ENCODE measurements at places on chromosomes 16 and 17.

GRCh38 chr16:13453938-13454553 is 465.9 kb upstream of the ERCC4 start:
- DNase-seq, result peak; percentile 35

DNA sequence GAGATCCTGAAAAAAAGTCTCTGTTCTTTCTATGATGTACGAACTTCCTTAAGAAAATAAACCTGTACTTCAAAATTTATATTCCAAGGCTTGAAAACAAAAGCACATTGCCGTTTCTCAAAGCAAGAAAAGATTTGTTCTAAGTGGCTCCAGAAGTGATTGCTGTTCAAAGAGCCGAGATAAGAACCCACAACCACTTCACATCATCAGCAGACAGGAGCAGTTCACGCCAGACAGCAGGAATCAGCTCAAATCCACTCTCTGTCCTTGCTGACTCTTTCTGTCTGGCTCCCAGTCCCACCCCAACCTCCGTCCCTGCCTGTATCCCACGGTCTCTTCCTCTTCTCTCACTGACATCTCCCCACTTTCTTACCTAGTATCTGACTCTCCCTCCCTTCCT is 85.0 kb upstream of the MYOCD start:
- no peak for DNase-seq

DNA sequence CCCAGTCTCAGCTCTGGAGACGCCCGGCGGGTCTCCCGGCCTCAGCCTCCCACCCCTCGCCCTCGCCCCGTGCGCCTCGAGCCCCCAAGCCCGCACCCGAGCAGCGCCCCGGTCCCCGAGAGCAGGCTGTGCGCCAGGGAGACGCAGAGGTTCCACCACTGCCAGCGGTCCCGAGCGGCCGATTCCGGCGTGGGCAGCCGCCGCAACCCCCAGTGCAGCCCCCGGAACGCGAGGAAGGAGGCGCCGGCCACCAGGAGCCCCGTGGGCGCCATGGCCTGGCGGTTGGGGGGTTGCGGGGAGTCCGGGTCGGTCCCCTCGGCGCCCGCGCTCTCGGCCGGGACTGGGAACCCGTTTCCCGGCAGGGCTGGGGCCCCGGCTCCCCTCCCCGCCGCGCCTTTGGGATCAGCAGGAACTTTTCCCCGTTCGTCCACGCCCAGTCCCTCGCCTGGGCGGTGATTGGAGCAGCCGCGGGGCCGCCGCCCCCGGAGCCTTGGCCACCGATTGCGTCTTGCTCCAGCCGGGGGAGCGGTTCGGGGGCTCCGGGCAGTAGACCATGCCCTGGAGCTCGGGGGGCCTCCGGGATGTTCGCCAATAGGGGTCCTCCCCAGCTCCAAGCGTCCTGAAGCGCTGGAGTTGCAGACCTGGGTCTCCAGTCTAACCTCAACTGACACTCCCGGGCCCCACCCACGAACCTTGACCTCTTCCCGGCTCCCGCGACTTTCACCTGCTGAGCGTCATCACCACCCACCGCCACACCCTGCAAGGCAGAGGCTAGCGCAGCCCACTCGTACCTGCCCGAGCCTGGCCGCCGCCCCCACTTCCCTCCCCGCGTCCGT is at the start of gene TLCD2:
TSS of gene TLCD2 (minus strand) at position 407 of the 836 bp plus-strand sequence. CDS start at position 272, 135 bp downstream.
- DNase-seq, result no peak

- no peak for DNase-seq
Observed at GRCh38 chr16:76705892-76706291, 428.7 kb downstream of the CNTNAP4 start.

- no peak for DNase-seq
Observed at GRCh38 chr16:30503403-30504296, 22.7 kb downstream of the ZNF768 start.

- no peak for DNase-seq
Observed at GRCh38 chr17:64441772-64442540, 7.0 kb upstream of the MILR1 start.

DNA sequence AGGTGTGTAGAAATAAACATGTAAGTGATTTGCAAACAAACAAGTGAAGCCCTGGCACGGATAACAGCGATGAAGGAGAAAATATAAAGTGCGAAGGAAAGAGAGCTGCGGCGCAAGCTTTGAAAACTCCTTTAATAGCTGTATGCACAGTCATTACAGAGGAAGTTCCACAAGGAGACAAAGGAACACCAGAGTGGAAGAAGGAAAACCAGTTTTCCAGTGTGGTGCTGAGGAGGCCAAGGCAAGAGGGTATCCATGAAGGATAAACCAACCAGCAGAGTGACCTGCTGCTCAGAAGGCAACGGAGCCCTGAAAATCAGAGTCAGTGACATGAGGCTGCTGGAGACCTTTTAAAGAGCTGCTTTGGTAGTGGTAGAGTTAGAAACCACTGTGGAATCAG is 24.4 kb downstream of the METTL16 start:
- DNase-seq, result no peak

DNA sequence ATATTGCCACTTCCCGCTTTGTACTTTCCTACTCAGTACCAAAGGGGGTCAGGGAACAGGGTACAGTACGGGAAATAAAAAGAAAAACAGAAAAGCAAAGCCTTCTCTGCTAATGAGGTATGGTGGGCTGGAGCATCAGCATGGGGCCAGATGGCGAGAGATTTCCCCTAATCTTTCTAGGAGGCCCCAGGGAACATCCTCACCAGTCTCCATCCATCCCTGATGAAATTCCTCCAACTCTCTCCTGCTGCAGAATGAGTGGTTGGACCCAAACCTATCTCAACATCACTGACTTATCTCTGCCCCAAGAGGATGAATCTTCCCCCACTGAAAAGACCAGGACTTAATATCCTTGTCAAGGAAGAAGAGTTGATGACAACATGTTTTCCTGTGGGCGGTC is 185.6 kb downstream of the C16orf78 start:
- no peak for DNase-seq

- DNase-seq, result no peak
Observed at GRCh38 chr17:75996665-75997590, 3.7 kb upstream of the CDK3 start.

DNA sequence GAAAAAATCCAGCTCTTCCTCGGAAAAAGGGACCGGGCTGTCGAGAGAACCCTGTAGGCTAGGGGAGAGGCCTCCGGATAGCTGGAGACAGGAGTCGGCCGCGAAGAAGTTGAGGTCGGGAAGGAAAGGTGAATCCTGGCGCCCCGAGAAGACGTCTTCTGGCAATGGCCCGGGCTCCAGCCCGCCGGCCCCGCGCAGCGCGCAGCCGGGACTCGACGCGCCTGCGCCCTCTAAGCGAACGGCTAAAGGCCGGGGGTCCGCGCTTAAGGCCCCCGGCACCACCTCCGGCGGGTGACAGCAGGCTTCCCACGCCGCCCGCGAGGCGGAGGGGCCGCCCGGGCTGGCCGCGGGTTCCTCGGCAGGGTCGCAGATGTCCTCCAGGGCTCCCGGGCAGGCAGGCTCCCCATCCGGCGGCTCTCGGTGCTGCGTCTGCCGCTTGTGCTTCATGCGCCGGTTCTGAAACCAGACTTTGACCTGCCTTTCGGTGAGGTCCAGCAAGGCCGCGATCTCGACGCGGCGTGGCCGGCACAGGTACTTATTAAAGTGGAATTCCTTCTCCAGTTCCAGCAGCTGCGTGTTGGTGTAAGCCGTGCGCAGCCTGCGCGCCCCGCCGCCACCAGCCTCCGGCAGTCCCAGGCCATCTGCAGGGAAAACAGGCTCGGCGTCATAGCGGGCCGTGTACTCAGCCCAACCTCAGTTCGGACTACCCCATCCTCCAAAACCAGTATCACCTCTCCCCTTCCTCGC is 1.6 kb downstream of the HOXB2 start:
- DNase-seq, result no peak

GRCh38 chr16:85610446-85611193 is 2.5 kb upstream of the GSE1 start:
- peak; percentile 78 for DNase-seq

GRCh38 chr17:42548070-42548837 is 4.5 kb upstream of the HSD17B1 start:
- peak; percentile 55 for DNase-seq

DNA sequence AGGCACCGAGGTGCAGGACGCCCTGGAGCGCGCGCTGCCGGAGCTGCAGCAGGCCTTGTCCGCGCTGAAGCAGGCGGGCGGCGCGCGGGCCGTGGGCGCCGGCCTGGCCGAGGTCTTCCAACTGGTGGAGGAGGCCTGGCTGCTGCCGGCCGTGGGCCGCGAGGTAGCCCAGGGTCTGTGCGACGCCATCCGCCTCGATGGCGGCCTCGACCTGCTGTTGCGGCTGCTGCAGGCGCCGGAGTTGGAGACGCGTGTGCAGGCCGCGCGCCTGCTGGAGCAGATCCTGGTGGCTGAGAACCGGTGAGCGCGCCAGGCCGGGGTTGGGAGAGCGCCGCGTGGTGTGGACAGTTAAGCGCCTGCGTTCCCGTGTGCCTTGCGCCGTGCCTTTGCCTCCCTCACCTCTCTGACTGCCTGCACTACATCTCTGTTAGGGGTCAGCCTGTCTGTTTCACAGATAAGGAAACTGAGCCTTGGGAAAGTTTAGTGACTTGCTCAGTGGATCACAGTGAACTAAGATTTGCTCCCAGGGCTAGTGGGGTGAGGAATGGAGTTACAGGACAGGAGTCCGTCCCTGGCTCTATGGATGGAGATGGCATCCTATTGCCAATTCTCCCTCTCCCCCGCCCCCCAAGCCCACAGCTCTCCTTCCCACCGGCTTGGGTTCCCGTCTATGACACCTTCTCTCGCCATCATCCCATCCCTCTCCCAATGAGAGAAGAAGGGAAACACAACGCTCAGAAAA is 880 bp downstream of the SARM1 start:
- DNase-seq, result no peak

GRCh38 chr16:61237884-61238485 is 798.3 kb downstream of the CDH8 start:
- DNase-seq, result no peak

- DNase-seq, result no peak
Observed at GRCh38 chr16:68921637-68922036, 78.3 kb downstream of the TANGO6 start.

GRCh38 chr17:82217530-82218204 is 5.0 kb upstream of the CCDC57 start:
- no peak for DNase-seq

DNA sequence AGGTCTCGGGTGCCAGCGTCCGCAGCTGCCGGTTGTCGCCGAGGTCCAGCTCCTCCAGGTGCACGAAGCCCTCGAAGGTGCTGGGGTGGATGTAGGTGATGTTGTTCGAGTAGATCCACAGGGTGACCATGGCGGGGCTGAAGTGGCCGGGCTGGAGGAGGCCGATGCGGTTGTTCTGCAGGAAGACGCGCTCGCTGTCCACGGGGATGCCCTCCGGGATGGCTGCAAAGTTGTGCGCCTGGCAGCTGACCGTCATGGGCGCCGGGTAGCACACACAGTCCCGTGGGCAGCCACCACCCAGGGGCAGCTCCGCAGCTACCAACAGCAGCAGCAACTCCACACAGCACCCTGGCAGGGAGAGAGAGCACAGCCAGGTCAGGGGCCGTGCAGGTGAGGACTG is 87.7 kb downstream of the RTN4RL1 start:
- no peak for DNase-seq

DNA sequence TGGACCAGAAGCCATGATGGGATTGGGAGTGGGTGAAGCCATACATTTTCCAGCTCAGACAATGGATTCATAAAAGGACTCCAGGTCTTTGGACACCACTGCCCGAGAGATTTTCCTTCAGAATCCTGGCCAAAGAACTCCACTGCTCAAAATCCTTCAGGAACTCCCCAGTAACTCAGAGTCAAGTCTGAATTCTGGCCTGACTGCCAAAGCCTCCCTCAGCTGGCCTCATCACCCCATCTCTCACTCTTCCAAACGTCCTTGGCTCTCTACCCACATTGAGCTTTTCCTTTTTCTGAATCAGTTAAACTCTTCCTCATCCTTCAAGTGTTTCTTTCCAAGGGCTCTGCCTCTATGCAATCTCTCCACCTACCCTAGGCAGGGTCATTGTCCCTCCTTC is 1.2 kb upstream of the SEPTIN1 start:
- DNase-seq, result no peak

GRCh38 chr17:28443901-28444638 is 29.4 kb upstream of the SLC13A2 start:
- DNase-seq, result no peak

DNA sequence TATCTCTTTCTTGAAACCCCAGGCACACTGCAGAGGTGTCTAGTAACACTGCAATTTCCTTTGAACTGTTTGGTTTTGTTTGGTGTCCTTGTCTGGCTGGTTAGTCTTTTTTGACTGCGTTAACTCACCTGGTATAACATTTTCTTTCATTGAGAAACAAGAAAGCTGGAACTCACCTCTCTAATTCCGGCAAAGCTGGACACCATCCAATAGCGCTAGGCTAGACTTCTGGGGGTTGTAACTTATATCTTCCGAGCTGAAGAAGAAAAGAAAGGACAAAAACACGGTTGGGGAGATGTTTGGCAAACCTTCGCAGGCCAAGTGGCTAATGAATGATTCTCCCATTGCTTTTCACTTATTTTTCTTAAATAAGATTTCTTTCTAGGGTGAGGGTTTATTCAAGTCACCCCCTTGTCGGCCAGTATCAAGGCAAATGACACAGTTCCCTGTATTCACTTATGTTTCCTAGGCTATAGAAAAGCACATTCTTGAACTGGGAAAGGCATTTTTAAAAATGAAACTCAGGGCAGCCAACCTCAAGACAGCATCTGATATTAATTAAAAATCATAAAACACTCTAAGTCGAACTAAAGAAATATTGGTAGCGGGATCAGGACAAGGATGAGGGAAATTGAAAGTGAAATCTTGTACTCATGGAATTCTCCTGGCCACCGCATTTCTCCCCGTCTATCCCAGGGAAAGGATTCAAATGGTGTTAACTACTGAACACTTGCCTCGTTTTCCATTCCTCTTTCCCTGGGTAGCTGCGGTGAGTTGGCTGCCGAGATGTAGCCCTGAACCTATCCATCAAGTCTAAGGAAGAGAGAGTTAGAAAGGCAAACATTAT is 95.9 kb upstream of the ZFHX3 start:
- DNase-seq, result no peak

GRCh38 chr17:10699856-10700255 is 2.5 kb downstream of the ADPRM start:
- no peak for DNase-seq

DNA sequence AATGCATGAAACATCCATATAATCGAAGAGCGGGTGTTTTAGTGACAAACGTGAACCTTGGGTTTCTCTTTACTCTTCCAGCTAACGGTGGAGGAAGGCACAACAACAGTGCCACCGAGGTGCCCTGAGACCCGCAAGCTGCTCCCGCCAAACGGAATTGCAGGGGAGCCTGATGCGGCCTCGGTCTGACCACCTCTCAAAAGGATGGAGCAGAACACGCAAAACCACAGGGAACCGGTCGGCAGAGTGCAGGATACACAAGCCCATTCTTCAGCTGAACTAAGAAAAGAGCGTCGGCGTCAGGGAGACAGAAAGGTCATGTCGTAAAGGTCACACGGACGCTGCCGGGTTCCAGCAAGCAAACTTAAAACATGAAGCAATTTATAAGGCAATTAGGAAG is 109.5 kb upstream of the ZNF750 start:
- no peak for DNase-seq

GRCh38 chr16:4597174-4597573 is 17.5 kb downstream of the UBALD1 start:
- no peak for DNase-seq

DNA sequence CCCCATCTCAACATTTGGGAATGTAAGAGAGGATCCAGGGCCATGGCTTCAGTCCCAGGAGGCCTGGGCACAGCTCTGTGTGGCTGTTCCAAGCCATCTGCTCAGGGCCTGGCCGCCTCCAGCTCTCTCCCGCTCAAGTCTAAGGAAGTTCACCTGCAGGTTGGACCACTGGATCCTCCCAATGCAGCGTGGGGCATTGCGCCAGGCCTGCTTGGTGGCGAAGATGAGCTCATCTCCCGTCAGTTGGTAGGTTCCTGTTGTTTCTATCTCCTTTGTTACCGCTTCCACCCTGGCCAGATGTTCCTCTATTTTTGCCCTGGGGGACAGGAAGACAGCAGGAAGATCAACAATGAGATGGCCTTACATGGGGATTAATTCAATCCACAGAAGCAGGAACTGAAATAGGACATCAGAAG is 17.5 kb downstream of the NOS2 start:
- no peak for DNase-seq
